ENCODE measurements at places on chromosomes 1 and 21.

GRCh38 chr1:213423605-213424004 lies 372.6 kb downstream of the RPS6KC1 start:
- no peak for DNase-seq

DNA sequence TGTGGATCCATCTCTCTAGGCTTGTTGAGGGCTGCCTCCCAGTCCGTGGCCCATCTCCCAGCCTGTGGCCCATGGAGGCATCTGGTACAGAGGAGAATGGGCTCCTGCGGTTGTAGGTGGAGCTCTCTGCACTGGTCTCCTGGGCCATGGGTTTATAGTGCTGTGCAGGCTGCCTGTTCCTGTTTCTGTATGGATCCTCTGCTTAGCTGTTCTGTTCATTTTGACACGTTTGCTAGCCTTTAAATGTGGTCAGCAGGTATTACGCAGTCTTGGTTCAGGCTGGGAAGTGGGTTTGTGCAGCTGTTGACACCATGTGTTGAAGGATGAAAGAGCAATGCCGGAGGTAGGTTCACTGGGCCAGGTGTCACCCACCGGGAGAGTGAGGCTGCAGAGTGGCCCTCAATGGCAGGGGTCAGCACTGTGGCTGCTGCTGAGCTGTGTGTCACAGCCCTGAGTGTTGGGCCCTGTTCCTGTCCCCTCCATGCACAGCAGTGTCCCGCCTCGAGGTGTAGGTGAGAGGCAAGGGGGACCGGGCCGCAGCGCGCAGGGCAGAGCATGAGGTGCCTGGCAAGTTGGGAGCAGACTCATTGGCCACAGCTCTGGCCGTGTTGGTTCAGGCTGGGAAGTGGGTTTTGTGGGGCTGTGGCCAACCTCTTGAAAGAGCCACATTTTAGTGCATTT lies 39.0 kb downstream of the SNAP47 start:
- DNase-seq: no peak

DNA sequence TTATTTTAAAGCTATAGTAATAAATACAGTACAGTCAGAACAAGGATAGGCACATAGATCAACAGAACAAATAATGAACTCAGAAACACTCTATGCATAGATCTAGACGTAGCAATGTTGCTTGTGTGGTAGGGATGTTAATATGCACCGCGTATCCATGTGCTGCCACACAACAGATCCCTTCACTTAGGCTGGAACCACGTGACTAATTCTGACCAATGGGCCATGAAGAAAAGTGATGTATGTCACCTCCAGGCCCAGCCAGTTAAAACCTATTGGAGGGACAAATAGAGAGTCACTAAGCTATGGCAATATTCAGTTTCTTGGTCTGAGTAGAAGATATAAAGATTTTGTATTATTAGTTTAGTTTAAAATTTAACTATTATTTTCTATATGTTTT lies 91.4 kb downstream of the ADAMTS1 start:
- no peak for DNase-seq

DNA sequence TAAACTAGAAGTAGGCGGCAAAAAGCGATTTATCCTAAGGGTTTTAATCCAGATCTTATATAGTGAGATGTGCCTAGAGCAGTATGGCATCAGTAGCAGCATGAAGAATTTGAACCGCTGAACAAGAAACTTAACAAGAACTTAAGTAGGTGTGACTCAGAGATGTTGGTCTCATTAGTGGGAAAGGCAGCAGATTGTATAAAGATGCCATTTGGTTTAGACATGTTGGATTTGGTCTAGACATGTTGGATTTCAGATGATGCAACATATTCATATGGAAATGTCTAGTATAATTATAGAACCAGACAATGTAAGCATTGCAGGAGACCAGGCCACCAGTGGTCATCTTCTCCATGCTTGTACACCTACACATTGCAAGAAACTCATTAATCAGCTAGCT lies 42.1 kb upstream of the ZP4 start:
- DNase-seq: no peak

- DNase-seq: no peak
Observed at GRCh38 chr1:179929955-179930798, 24.4 kb upstream of the CEP350 start.

GRCh38 chr1:18007391-18008041 lies 100.1 kb upstream of the IGSF21 start:
- DNase-seq: no peak

DNA sequence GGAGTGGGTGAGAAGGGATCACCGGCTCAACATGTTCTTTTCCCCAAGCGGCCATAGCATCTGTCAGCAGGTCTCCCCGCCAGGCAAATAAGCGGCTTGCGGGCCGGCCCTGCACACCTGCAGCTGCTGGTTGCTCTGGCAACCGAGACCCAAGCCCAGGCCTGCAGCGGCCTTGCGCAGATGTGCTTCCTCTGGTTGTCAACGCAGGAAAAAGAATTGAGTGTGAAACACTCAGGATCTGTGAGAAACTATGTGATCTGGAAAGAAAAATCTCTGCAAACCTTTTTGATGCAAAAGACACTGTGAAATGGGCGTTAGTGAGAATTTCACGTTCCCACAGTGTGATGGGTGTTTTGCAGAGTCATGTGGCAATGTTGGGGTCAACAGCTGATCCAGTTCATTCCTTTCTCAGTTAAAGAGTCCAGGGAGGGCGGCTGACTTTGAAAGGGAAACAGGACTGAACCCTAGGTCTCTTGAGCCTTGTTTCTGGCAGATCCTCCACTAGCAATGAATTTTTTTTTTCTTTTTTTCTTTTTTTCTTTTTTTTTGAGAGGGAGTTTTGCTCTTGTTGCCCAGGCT lies 28.4 kb downstream of the TOMM20 start:
- no peak for DNase-seq

- no peak for DNase-seq
Observed at GRCh38 chr1:226098870-226099835, 36.6 kb downstream of the H3-3A start.

- peak; percentile 66 for DNase-seq
Observed at GRCh38 chr1:44723496-44724295, 7.3 kb downstream of the RNU5D-1 start.

- DNase-seq: no peak
Observed at GRCh38 chr1:29739176-29739575, 502.9 kb downstream of the PTPRU start.

DNA sequence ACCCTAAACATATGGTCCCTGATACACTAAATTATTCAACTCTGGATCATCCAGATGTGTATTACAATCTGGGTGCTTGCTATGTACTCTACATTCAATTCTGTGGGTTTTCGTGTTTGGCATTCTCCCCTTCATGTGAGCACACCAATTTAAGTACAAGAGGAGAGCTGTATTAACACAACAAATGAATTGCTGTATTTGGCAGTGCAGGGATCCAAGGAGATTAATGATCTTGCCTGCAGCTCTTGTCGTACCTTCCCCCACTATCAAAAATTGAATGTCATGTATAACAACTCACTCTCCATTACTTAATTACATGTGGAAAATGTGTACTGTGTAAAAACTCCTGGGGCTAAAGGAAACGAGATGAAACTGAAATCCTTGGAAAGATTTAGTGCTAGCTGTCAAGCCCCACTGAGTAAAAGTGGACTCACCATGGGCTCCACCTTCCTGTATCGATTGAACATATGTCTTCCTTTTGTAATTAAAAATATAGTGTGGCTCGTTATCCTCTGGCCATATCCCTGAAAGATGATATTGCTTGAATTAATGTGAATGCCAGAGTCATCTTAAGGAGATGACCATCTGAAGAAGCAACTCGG lies 172.2 kb upstream of the L1TD1 start:
- DNase-seq: no peak

GRCh38 chr1:200381256-200381984 lies 28.4 kb downstream of the ZNF281 start:
- no peak for DNase-seq

DNA sequence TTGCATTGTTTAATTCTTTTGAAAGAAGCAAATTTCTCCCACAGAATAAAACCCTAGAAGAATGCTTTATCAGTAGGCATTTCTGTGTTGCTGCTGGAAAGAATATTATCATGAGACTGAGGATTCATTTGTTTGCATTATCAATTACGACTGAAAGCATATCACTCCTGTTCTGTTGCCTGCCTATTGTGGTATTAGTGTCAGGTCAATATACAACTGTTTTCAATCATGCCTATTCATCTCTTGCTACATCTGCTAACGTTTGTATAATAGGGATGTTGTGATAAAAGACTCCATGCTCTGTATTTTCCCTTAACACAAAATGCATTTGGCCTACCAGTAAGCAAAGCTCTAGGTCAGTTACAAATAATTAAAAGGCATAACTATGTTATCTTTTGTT lies 221.5 kb downstream of the PTPRC start:
- no peak for DNase-seq

DNA sequence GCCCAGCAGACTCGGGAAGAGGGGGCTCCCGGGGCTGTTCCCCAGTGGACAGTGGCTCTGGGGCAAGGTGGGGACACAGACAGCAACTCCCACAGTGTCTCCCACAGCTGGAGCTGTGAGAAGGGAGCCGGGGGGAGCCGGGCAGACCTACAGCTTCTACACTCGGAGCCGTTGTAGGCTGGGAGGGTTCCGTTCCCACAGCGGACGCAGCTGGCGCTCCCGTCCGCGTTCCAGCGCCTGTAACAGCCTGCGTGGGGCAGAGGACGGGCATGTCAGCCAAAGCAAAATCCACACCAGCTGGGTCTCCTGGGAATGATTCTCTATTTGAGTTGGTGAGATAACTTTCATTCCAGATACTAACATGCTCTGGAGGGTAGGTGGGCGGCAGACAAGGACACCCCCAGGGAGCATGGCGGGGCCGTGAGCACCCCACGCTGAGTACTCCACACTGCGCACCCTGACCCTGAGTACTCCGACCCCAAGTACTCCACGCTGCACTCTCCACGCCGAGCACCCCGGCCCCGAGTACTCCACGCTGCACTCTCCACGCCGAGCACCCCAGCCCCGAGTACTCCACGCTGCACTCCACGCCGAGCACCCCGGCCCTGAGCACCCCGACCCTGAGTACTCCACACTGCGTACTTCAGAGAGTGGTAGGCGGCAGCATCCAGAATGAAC lies 13.4 kb upstream of the RNF223 start:
- peak; percentile 2 for DNase-seq

- peak; percentile 38 for DNase-seq
Observed at GRCh38 chr1:67052741-67053534, 1.0 kb downstream of the SLC35D1 start.

DNA sequence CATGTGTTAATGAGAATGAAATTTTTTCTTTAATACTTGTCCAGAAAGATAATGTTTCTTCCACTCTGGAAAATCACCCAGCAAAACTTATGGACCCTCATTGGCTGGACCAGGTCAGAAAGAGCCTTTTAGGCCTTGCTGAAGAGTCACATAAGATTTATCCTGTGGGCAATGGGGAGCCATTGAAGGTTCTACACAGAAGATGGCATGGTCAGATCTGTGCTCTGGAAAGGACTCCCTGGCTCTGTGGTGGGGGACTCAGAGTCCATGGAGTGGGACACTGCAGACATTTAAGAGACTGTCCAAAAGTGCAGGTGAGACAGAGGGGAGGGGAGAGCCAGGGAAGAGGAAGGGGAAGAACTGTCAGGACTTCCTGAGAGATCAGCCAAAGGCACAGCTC lies 66.4 kb downstream of the DHRS3 start:
- no peak for DNase-seq

DNA sequence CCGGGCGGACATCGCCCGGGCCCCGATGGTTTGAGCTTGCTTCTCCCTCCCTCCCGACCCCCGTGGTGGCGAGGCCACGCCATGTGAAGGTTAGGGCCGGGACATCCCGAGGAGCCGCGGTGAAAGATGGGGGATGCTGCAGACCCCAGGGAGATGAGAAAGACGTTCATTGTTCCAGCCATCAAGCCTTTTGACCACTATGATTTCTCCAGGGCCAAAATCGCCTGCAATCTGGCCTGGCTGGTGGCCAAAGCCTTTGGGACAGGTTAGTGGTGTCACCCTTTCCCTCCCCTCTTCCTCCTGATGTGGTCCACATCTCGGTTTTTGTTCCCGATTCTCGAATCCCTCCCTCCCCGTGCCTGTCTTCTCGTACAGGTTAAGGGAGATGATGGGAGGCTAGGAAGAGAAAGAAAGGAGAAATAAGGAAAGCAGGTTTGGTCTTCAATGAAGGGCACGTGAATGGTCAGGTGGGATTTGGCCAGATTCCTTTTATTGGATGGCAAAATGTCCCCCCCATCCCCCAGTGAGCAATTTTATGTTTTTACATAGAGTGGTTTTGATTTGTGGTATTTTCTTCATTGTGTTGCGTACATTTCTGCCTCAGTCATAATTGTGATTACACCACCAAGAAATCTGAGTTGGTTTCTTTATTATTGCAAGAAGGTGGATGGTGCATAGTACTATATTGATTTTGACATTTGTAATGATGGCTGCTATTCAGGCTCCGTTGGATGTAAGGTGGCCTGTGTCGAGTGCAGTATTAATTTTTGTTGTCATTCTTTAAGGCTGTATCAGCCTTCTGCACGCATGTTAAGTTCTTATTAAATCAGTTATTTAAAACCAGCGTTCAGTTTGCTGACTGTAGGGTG lies 1.2 kb downstream of the CAMSAP2 start:
- DNase-seq: peak; percentile 8

DNA sequence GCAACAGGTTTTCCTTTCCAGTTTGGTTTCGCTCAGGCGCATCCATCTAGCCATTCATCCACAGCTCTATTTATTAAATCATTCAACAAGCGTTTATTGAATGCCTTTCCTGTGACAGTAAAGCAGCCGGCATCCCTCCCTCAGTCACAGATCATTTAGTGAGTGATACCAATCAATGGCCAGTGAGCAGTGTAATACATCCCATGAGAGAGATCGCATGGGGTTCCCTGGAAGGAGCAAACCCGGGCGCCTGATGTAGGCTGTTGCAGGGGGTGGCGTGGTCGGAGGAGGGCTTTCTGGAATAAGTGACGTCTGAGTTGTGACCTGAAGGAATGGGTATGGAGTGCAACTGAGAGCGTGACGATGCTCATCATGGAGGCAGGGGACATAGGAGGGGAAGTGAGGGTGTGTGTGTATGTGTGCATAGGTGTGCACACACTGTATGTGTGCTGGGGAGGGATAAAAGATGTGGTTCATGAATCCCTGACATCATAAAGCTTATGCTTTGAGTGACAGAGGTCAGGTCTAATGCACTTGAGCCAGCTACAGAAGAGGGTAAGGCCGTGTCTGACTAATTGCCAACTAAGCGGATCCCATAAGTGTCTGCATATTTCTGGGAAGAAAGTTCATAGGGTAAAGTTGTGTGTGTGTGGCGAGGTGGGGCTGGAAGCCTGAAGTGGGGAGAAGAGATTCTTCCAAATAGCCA lies 6.6 kb downstream of the FCMR start:
- no peak for DNase-seq

DNA sequence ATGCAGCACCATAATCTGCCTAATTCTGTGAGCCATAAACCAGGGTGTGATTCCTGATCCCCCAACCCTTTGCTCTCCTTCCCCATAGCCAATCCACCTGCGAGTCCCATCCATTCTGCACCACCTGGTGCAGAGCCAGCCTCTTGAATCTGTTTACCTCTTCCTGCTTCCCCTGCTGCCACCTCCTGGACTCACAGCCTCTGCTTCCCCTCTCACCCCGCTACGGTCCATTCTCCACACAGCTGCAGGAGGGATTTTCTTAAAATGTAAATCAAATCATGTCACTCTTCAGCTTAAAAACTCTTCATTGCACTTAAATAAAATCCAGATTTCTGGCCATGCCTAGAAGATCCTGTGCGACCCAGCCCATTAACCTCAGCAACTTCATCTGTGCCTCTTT lies 186.7 kb downstream of the FOXD2 start:
- no peak for DNase-seq

GRCh38 chr1:240491156-240491555 lies 120.8 kb downstream of the GREM2 start:
- DNase-seq: no peak
